ENCODE measurements at places on chromosomes 16 and 17.

- no peak for DNase-seq
Observed at GRCh38 chr16:85550953-85551924, 61.9 kb upstream of the GSE1 start.

DNA sequence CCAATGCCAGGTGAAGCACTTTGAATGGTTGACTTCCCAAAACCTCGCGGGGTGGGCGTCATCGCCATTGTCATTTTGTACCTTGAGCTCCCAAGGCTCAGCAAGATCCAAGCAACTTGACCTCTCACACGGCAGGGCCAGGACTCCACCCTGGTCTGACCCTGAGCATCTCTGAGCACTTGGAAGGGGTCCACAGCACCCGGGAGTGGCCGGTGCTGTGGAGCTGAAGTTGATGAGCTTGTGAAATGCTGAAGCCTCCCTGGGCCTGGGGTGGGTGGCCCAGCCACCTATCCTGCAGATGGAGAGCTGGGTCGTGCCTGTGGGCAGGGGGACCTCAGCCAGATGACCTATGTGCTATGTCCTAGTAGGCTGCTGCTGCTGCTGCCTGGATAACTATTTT lies 283.3 kb upstream of the FOXF1 start:
- DNase-seq: no peak

- no peak for DNase-seq
Observed at GRCh38 chr17:74419928-74420411, 11.9 kb upstream of the GPRC5C start.

DNA sequence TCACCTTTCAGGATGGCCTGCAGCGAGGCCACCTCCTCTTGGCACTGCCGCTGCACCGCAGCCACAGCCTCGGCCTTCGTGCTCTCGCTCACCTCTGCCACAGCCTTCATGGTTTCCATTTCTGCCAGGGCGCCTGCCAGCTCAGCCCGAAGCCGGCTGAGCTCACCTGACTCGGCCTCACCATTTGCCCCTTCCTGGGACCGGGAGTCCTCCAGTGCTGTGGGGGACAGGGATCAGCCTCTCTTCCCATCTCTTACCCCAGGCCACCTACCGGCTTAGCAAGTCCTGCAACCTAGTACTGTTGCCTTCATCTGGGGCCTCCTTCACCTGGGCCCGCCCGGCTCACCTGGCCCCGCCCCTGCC lies 658 bp downstream of the RABEP2 start:
- no peak for DNase-seq

GRCh38 chr16:89934611-89935553 lies 11.7 kb downstream of the TUBB3 start:
- no peak for DNase-seq

DNA sequence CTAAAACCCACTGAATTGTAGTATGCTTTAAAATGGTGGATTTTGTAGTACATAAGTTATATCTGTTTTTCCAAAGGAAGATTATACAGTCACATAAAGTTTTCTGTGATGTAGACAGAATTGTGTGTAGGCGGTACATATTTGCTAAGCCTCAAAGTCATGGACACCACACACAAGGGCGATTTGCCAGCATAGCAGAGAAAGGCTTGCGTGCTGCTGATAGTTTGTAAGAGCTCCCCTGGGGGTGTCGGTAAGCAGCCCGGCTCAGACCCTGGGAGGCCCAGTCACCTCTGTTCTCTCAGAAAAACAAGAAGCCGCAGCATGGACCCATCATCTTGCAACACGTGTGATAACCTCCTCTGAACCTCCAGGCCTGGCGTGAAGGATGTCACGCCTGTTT lies 38.3 kb upstream of the AKTIP start:
- no peak for DNase-seq

GRCh38 chr16:1914988-1915387 lies 3.2 kb downstream of the HS3ST6 start:
- DNase-seq: no peak

- DNase-seq: no peak
Observed at GRCh38 chr17:42937712-42938596, 26.3 kb downstream of the AARSD1 start.

DNA sequence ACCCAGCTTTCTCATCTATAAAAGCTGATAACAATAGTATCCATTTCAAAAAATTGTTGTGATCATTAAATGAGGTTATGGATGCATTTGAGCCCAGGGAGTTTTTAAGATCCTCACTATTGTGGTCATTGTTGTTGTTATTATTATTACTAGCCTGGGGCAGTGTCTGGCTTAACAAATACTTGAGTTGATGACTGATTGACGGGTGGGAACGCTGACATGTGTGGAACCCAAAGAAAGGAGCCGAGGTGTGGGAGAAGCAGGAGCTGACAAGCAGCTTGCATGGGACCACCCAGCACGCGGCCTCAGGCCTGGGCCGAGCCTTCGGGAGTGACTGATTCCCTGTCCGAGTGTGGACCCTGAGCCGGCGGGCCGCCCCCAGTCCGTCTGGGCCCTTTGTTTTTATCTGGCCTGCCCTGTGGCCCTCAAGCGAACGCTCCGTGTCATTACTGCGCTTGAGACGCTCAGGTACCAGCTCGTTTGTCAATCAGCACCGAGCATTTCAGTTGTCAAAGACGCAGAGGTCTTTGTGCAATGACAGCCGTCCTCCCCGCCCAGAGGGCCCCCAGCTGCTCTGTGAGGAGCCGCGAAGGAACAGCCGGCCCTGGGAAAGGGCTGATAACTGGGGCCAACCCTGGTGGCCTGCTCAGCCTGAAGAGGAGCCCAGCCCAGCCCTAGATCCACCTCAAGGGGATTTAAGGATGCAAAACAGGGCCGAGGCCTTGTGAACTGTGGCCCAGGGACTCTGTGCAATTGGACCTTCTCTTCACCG lies 132.9 kb upstream of the FOXF1 start:
- no peak for DNase-seq

GRCh38 chr17:11642655-11643054 lies 44.4 kb downstream of the DNAH9 start:
- DNase-seq: no peak

DNA sequence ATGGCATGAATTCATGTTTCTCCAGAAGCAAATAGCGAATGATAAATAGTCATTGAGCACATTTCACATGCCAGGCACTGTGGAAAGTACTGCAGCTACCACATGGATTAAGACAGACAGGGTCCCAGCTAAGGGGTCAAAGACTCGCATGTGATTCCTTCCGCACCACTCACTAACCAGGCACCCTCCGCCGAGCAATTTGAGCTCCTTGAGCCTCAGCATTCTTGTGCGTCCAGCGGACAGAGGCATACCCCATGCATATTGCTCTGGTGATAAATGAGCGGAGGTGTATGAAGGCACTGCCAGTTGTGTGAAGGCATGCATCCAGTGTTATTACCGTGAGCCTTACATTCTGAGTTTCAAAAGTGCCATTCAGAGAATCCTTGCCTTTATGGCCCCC lies 358.7 kb downstream of the HS3ST4 start:
- no peak for DNase-seq

- DNase-seq: no peak
Observed at GRCh38 chr17:17067257-17067656, 25.0 kb downstream of the MPRIP start.

GRCh38 chr17:56602292-56603130 lies 9.0 kb downstream of the NOG start:
- peak; percentile 26 for DNase-seq

- DNase-seq: peak; percentile 78
Observed at GRCh38 chr17:45235416-45236281, 14.0 kb downstream of the FMNL1 start.

- no peak for DNase-seq
Observed at GRCh38 chr17:27226611-27227230, 67.2 kb upstream of the WSB1 start.

- DNase-seq: no peak
Observed at GRCh38 chr16:63695347-63695746, 1426.5 kb downstream of the CDH11 start.

GRCh38 chr17:46928467-46929261 lies 5.7 kb downstream of the GOSR2 start:
- no peak for DNase-seq

- DNase-seq: peak; percentile 28
Observed at GRCh38 chr16:1537763-1538289, 4.4 kb downstream of the TMEM204 start.

DNA sequence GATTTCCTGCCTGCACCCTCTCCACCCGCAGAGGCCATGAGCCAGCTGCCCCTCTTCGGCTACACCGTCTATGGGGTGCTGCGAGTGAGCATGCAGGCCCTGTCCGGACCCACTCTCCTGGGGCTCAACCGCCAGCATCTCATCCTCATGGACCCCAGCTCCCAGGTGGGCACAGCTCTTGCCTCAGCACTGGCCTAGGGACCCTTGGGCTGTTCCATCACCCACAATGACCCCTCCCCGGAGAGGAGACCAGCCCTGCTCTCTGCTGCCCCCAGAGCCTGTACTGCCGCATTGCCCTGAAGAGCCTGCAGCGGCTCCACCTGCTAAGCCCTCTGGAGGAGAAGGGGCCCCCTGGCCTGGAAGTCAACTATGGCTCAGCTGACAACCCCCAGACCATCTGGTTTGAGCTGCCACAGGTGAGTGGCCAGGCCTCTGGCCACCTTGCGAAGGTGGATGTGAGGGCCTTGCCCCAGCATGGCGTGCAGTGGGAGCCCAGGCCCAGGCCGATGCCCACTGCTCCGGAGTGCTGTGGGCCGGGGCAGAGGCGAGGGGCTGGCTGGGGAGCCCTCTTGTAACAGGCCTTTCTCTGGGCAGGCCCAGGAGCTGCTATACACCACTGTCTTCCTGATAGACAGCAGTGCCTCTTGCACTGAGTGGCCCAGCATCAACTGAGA lies 7.3 kb upstream of the SMIM5 start:
- peak; percentile 5 for DNase-seq

- DNase-seq: no peak
Observed at GRCh38 chr17:59513934-59514841, 51.2 kb upstream of the DHX40 start.

DNA sequence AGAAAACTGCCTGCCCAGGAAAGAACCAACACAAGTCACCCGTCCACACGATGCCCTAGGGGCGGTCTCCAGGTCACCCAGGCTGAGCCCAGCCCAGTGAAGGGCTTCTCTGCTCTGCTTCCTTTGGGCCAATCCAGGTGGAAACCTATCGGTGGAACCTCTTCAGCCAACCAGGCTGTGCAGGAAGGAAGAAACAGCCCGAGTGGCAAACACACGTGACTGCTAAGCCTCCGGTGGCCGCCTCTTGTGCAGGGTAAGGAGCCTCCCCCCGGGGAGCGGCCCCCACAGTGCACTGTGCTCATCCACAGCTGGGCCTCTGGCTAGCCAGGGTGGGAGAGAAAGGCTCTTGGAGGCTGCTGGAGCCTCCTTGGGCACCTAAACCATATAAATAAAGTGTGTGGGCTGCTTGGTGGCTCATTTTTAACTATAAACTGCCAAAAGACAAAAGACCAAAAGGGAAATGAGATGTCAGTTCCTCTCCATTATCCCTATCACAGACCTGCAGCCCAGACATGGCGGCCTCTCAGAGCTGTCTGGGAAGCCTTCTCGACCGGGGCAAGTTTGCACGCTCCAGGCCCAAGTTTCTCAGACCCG lies 2.4 kb downstream of the RTN4RL1 start:
- DNase-seq: no peak

GRCh38 chr16:11639925-11640899 lies 28.0 kb upstream of the SNN start:
- no peak for DNase-seq

GRCh38 chr16:75086688-75087374 lies 29.7 kb downstream of the LDHD start:
- no peak for DNase-seq

DNA sequence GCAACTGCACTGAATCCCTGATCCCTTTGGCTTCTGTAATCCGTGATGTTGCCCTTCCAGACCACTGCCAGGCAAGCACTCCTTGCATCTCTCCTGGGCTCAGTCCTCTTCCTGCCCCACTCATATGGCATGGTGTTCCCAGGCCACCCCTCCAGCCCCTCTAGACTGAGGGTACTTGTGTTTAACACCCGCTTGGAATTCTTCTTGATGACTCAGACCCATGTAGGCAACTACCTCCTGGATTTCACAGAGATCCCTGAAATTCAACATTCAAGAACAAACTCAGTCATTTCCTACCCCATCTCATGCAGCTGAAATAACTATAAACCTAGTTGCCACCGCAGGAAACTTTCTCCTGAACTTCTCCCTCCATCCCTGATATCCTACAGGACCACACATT lies 541.9 kb upstream of the CDH11 start:
- DNase-seq: no peak

Measured in activated CD4-positive, alpha-beta T cell treated with anti-CD3 and anti-CD28 coated beads, Interleukin-2, amount 50 U/mL, for 4 hours (primary cell).